ENCODE measurements at places on chromosomes 7 and 10. TPM values are rescaled to one million over a fixed set of nuclear protein-coding genes. Genes with fewer than 3 reads are reported as not detected.

- no peak overlapping the region for H3K27ac ChIP-seq
- H3K4me3 ChIP-seq = no peak overlapping the region
- no peaks in the 10 kb centered on the region for H3K27me3 ChIP-seq
- no peak for DNase-seq
- H3K36me3 ChIP-seq = no peaks in the 10 kb centered on the region
- H3K4me1 ChIP-seq = no peaks in the 10 kb centered on the region
These were observed 360.7 kb upstream of the MYO3A start for GRCh38 chr10:25573316-25573715.

The PON2 gene
- 29.3 TPM for polyA plus RNA-seq

DNA sequence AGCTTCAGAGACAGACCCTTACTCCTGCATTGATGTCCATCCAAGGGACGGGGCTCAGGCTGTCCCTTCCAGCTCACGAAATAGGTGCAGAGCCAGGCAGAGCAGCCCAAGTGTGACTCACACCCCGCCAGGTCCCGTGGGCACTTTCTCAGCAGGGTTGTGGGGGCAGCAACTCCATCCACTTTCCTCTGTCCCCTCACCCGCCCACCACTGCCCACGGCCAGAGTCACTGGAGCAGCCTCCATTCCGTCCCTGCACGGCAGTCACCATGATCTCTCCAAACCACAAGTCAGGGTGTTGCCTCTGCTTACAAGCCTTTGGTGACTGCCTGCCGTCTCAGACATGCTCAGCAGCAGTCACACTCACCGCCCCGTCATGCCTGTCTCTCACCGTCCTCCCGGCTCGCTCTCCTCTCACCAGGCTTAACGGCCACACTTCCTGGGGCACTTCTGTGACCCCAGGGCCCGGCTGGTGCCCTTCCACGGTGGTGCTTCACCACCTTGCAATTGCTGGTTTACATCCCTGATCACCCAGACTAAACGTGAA is 39.3 kb downstream of the CALML3 start:
- H3K4me1 ChIP-seq = peaks cover 1% of the 10 kb centered on the region
- no peak overlapping the region for H3K27ac ChIP-seq
- no peak overlapping the region for H3K4me3 ChIP-seq
- H3K27me3 ChIP-seq = no peaks in the 10 kb centered on the region

The OR9A2 gene
- polyA plus RNA-seq = not detected

The GRM3 gene
- not detected for polyA plus RNA-seq

- H3K27ac ChIP-seq = no peak overlapping the region
- H3K36me3 ChIP-seq = no peaks in the 10 kb centered on the region
- no peak for DNase-seq
- no peak overlapping the region for H3K4me3 ChIP-seq
- H3K27me3 ChIP-seq = no peaks in the 10 kb centered on the region
These were observed 357.7 kb downstream of the FGFR2 start for GRCh38 chr10:121240556-121240955.

DNA sequence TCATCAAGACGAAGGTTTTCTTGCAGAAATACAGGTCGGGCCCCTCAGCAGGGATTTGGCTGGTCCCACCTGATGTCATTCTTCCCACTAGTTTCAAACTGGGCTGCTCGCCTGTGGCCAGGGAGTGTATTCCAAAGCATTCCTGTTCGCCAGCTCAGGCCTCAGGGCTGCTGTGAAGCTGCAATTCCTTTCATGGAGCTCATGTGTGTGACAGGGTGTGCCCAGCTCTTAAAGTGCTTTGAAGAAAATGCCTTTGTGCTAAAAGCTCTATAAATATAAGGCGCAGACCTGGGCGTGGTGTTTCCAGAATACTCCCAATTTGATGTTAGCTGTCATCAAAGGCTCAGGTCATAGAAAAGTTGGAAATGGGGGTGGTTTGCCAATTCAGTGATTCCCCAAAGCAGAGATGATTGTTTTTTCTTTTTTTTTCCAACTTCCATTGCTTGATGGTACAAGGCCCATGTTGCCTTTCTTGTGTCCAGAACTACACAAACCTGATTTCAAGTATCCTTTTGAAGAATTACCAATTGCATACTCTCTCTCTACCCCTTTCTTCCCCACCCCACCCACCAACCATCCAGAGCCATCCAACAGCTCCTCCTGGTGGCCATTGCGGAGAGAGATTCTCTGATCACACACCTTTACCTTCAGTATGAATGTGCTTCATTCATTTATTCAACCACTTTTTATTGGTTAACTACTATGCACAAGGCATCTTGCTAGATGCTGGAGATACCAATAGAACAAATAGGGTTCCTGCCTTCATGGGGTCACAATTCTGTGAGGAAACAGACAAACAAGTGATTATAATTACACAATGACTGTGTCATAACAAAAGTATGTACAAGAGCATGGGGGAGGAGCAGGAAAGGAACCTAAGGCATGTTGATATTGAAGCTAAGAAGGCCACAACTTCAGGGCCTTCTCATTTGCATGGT is 297.3 kb upstream of the LYZL1 start:
- no peak overlapping the region for H3K27ac ChIP-seq
- no peaks in the 10 kb centered on the region for H3K4me1 ChIP-seq
- DNase-seq = no peak
- H3K36me3 ChIP-seq = no peaks in the 10 kb centered on the region
- H3K27me3 ChIP-seq = no peaks in the 10 kb centered on the region
- no peak overlapping the region for H3K4me3 ChIP-seq

The PCGF5 gene
- polyA plus RNA-seq = 28.1 TPM

GRCh38 chr10:3009341-3009740 is 58.0 kb upstream of the PFKP start:
- no peak overlapping the region for H3K4me3 ChIP-seq
- DNase-seq = no peak
- no peaks in the 10 kb centered on the region for H3K4me1 ChIP-seq
- no peaks in the 10 kb centered on the region for H3K27me3 ChIP-seq

The ADK gene
- 9.4 TPM for polyA plus RNA-seq

DNA sequence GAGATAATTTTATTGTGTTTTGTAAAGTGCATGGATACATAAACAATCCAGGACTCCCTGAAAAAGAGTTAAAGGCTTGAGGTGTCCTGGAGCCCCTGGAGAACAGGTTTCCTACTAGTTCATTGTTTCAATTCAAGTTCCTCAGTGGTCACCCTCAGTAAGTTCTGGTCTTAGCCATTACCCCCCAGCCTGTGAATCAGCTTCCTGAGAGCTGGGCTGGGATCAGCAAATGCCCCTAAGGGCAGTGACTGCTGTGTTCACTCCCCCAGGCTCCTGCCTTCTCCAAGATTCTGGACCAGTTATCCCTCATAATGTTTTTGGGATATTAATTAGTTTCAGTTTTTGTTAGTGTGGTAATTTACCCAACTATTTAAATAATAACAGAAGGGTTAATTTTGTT is 151.6 kb upstream of the PRSS58 start:
- DNase-seq = no peak
- H3K27ac ChIP-seq = no peak overlapping the region
- no peaks in the 10 kb centered on the region for H3K4me1 ChIP-seq
- no peaks in the 10 kb centered on the region for H3K27me3 ChIP-seq

GRCh38 chr10:5566614-5567013 is 41.9 kb downstream of the CALML3 start:
- H3K36me3 ChIP-seq = no peaks in the 10 kb centered on the region
- H3K27me3 ChIP-seq = no peaks in the 10 kb centered on the region
- peaks cover 1% of the 10 kb centered on the region for H3K4me1 ChIP-seq
- DNase-seq = no peak

GRCh38 chr10:48612236-48612943 is 7.5 kb upstream of the ARHGAP22 start:
- no peaks in the 10 kb centered on the region for H3K36me3 ChIP-seq
- H3K4me1 ChIP-seq = no peaks in the 10 kb centered on the region
- H3K4me3 ChIP-seq = no peak overlapping the region
- no peak for DNase-seq

The GALNT17 gene
- 39.0 TPM for polyA plus RNA-seq

- H3K4me1 ChIP-seq = no peaks in the 10 kb centered on the region
- no peaks in the 10 kb centered on the region for H3K36me3 ChIP-seq
- H3K27ac ChIP-seq = no peak overlapping the region
- no peaks in the 10 kb centered on the region for H3K27me3 ChIP-seq
- H3K4me3 ChIP-seq = no peak overlapping the region
- DNase-seq = no peak
These were observed 6.1 kb downstream of the LMOD2 start for GRCh38 chr7:123661765-123662164.

DNA sequence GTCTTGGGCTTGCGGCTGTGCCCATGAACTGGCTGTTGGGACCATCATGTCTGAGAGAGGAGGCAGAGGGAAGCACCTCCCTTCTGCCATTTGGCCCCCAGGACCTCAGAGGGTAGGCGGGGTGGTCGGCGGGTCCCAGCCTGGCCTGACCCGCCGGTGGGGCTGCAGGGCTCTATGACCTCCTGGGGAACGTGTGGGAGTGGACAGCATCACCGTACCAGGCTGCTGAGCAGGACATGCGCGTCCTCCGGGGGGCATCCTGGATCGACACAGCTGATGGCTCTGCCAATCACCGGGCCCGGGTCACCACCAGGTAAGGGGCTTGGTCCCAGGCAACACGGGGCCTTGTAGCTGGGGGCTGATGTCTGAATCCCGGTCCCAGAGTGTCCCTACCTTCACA is 14.1 kb downstream of the SUMF2 start:
- H3K4me1 ChIP-seq = peaks cover 3% of the 10 kb centered on the region
- no peaks in the 10 kb centered on the region for H3K27me3 ChIP-seq
- H3K4me3 ChIP-seq = no peak overlapping the region
- no peak overlapping the region for H3K27ac ChIP-seq
- H3K36me3 ChIP-seq = no peaks in the 10 kb centered on the region

The MAGI2 gene
- polyA plus RNA-seq = 7.1 TPM

The PTPRZ1 gene
- 1.9 TPM for polyA plus RNA-seq

- DNase-seq = no peak
- H3K27ac ChIP-seq = no peak overlapping the region
- H3K36me3 ChIP-seq = no peaks in the 10 kb centered on the region
- no peak overlapping the region for H3K4me3 ChIP-seq
- no peaks in the 10 kb centered on the region for H3K27me3 ChIP-seq
These were observed 285.8 kb downstream of the BMPER start for GRCh38 chr7:34191162-34191561.

The PPP1R17 gene
- polyA plus RNA-seq = not detected

GRCh38 chr7:2686101-2686500 is 1.9 kb upstream of the AMZ1 start:
- no peak for DNase-seq
- no peaks in the 10 kb centered on the region for H3K27me3 ChIP-seq
- H3K4me1 ChIP-seq = peaks cover 9% of the 10 kb centered on the region
- H3K36me3 ChIP-seq = no peaks in the 10 kb centered on the region

The SLC26A3 gene
- 0.07 TPM for polyA plus RNA-seq

The SCIN gene
- 2.5 TPM for polyA plus RNA-seq

The SLC26A5 gene
- 0.06 TPM for polyA plus RNA-seq

- H3K36me3 ChIP-seq = no peaks in the 10 kb centered on the region
- H3K27ac ChIP-seq = no peak overlapping the region
- no peaks in the 10 kb centered on the region for H3K27me3 ChIP-seq
- H3K4me3 ChIP-seq = no peak overlapping the region
- DNase-seq = no peak
These were observed 18.3 kb downstream of the C7orf25 start for GRCh38 chr7:42893346-42894240.

- H3K36me3 ChIP-seq = no peaks in the 10 kb centered on the region
- no peak overlapping the region for H3K4me3 ChIP-seq
- no peak for DNase-seq
- no peaks in the 10 kb centered on the region for H3K4me1 ChIP-seq
- H3K27ac ChIP-seq = no peak overlapping the region
- H3K27me3 ChIP-seq = no peaks in the 10 kb centered on the region
These were observed 13.0 kb upstream of the SCART1 start for GRCh38 chr10:133440633-133441285.

DNA sequence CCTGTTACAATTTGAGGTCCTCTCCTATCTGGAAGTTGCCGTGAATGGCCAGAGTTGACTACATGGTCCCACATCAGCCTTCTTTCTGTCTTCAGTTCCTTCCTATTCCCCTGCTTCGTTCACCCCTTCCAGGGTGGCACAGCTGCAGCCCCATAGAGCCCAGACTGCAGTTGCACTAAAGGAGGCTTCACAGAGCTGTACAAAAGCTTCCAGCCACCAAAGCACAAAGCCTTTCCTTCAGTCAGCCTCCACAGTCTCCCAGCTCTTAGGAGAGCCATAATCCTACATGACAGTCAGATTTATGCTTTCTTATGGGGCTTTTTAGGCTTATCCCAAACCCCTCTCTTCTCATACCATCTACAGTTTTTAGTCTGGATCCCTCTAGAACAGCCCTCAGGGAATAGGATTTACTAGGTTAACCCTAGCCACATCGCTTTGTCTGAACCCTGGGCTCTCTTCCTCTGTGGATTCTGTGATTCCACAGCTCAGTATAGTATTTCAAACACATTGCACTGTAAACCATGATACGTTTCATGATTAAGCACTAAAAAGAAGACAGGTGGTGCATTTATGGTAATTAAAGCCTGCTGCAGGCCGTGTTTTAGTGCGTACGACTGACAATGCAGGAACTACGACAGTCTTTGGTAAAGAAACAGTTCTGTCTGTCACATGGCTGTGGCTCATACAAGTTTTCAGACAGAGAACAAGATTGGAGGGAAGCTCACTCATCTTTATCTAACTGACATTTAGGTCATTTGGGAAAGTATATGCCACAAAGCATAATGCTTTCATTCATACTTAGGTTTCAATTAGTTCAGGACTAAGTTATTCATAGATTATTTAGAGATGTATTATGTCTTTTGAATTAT is 208.3 kb upstream of the KMT2E start:
- H3K27me3 ChIP-seq = no peaks in the 10 kb centered on the region
- H3K4me1 ChIP-seq = no peaks in the 10 kb centered on the region
- H3K36me3 ChIP-seq = no peaks in the 10 kb centered on the region

The PLXDC2 gene
- polyA plus RNA-seq = 76.0 TPM

The COBL gene
- 0.87 TPM for polyA plus RNA-seq

- H3K4me3 ChIP-seq = no peak overlapping the region
These were observed 72.0 kb downstream of the C10orf143 start for GRCh38 chr10:130038611-130039109.

- H3K4me1 ChIP-seq = no peaks in the 10 kb centered on the region
- no peaks in the 10 kb centered on the region for H3K27me3 ChIP-seq
- no peaks in the 10 kb centered on the region for H3K36me3 ChIP-seq
These were observed at the start of gene GIMAP8 for GRCh38 chr7:150450491-150451001. GIMAP8 (plus strand) TSS chr7:150450630; CDS start chr7:150466699, 16,069 bp downstream.

The SPDYE8 gene
- 0.10 TPM for polyA plus RNA-seq
